T-helper 1 cell treated with Interleukin-12 subunit alpha and Interleukin-12 subunit beta and Interleukin-4 antibody, amounts not matched to agents 30 ng/mL and 1 ng/mL, for 36 hours (primary cell): ENCODE measurements at places on chromosomes 5 and 9. TPM values are rescaled to one million over a fixed set of nuclear protein-coding genes. Genes with fewer than 3 reads are reported as not detected.

The GKAP1 gene
- total RNA-seq: 2.5 and 3.0 TPM in 2 replicates

The PCDHB15 gene
- not detected in 2 replicates for total RNA-seq

The ELOVL7 gene
- 0.73 and 0.93 TPM in 2 replicates for total RNA-seq

The PHF24 gene
- total RNA-seq: not detected in 2 replicates

The PRSS3 gene
- not detected in 2 replicates for total RNA-seq

The ESM1 gene
- 0.27 and 0.44 TPM in 2 replicates for total RNA-seq

The TAF11L5 gene
- not detected in 2 replicates for total RNA-seq

The TMEM203 gene
- total RNA-seq: 29.4 and 30.7 TPM in 2 replicates

The SPATA31C1 gene
- total RNA-seq: not detected in 2 replicates

The C9orf153 gene
- 0.25 and 0.54 TPM in 2 replicates for total RNA-seq

The DBH gene
- total RNA-seq: 0.05 TPM in 1 of 2 replicates, not detected in the other

The TSSK1B gene
- not detected in 2 replicates for total RNA-seq
